ENCODE measurements at places on chromosomes 7 and 10.

DNA sequence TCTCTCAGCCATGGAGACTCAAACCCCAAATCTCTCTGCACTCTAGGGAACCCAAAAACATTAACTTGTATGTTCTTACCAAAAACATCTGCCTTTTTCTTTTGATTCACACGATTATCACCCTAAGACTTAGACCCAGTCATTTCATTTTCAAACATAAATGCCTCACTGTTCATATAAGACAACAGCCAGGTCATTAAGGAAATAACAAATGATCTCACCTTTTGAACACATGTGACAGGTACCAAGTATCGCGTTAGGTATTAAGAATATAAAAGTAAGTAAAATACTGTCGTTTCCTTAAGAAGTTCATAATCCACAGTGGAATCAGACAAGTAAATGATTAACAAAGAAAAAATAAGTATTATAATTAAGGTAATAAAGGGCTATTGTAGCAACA is 8.8 kb downstream of the TM9SF3 start:
- DNase-seq = no peak

GRCh38 chr7:139940866-139941265 is 111.8 kb downstream of the TBXAS1 start:
- no peak for DNase-seq

DNA sequence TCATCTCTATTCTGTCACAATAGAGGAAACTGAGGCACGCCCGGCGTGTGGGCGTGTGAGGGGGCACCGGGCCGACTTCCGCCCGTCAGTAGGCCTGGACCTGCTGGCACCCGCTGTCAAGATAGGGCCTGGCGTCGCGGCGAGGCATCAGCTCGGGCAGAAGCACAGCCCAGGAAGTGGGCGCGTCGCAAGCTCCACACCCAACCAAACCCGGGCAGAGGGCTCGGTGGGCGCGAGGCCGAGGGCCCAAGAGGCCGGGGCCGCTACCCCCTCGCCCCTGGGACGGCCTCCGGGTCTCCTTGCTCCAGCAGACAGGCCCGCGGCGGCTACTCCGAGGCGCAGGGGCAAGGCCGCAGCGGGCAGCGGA is 91.2 kb downstream of the SPAG6 start:
- DNase-seq = no peak

DNA sequence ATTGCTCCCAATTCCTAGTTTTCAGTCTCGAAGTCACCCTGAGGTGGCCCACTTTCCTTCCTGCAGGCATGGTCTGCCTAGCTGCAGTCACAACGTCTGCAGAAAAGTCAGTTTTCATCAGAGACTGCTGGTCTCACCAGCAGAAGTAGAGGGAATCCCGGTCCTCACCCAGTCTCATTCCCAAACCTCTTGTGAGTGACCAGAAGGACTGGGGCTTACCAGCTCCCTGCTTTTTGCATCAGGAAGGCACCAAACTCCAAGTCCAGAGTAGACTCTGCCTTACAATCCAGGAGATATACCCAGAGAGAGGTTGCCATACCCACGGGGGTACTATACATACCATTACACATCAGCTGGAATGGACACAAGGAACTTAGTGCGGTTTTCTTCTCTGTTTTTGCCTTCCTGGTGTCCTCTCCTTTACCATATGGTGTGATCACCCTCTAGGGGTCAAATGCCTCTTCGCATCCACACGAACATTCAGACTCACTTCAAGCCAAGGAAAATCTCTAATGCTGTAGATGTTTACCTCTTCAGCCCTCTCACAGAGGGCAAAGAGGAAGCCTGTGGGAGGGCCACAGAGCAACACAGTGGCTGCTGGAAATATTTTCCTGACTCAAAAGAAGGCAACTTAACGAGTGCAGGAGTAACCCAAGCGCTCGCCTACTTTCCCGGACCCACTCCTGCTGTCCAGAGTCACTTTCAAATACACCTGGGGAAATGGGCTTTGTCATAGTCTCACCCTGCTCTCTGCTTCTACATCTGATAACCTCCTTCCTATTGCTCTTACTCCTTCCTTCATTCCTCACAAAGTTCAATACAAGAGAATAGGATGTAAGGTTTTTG is 220.9 kb downstream of the C7orf25 start:
- no peak for DNase-seq

DNA sequence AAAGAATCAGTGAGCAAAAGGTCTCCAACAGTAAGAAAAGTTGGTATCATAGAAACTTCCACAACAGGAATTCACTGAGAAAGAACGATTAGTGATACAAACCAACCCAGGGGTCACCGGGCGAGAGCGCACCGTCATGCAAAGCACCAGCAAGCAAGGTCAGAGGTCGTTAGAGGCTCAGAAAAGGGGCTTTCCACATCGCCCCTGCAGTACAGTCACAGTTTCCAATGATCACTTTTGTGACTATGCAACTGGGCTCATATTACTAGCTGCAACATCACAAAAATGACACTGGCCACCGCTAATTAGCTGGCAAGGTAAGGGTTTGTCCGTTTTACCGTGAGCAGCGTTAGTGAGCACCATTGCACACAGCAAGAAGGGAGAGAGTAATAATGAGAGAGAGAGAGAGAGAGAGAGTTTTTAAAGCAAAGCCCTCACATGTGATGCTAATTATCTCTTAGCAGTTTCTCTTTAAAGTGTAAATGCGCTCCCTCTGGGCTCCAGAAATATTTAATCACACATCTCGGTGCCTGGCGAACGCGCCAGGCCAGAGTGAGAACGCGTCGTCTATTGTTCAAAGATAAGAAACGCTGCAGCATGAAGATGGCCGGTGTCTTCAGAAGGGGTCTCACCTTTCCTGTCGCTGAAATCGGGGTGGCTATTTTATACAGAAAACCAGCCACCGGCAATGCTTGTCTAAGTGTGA is 237.5 kb downstream of the DNAJB6 start:
- no peak for DNase-seq

DNA sequence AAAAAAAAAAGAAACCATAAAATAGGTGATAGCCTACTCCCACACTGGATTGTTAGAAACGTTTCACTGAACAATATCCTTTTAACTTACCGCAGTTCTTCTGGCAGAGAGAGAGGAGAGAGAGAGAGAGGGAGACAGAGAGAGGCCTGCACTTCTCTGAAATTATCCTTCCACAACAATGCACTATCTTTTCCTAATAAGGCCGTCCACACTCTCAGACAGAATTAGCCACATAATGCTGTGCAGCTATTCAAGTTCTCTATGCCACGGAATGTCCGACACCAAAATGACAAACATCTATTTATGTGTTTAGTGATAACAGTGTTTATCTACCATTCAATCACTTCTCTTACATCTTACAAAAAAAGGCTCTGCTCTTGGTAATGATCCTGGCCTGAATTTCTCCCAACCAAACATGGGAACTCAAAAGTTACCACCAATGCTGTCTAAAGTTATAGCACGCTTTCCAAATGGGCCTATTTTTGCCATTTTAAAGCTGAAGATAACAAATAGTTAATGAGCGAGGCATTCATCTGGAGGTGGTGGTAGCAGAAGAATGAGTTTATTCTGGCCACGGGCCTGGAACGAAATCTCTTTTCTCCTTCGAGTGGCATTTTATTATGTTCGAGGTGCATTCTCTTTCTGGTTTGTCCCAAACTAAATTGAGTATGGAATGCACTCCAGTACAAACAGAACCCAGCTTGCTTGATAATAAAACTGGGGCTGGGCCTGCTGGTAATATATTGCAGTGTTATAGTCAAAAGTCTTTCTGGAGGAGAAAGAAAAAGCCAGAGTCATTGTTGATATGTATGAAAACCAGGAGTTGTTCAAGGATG is 160.2 kb upstream of the SVIL start:
- DNase-seq = no peak

GRCh38 chr10:118057361-118057760 is 10.6 kb upstream of the RAB11FIP2 start:
- no peak for DNase-seq

DNA sequence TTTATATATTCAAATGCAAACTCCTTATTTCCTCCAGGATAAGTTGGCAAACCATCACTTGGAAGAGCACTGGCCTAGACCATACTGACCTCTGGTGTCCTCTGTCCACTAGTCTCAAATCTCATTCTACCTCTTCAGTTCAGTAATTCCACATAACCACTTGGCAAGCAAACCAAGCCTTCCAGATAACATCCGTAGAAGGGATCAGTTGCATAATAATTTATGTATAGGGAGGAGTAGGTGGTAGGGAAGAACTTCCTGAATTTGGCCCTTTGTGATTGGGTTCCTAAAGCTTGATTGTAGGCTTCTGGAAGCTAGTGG is 55.0 kb downstream of the WAC start:
- DNase-seq = no peak

GRCh38 chr10:74651565-74651964 is 174.8 kb upstream of the KAT6B start:
- DNase-seq = no peak

- DNase-seq = no peak
These were observed 140.0 kb downstream of the CHCHD3 start for GRCh38 chr7:132941905-132942304.

- DNase-seq = no peak
These were observed 149.8 kb downstream of the DOCK4 start for GRCh38 chr7:112056409-112056808.

All from CD4-positive, alpha-beta T cell treated with Interleukin-15 for 1 hour (primary cell).